Bronchus fibroblast of lung (primary cell): ENCODE measurements at places on chromosomes 7 and 10. TPM values are rescaled to one million over a fixed set of nuclear protein-coding genes. Genes with fewer than 3 reads are reported as not detected.

Gene MYL10
- not detected in 2 replicates for total RNA-seq

Gene NPFFR1
- total RNA-seq, result not detected in 2 replicates

Gene PON1
- not detected in 2 replicates for total RNA-seq

Gene NOLC1
- total RNA-seq, result 57.7 and 67.1 TPM in 2 replicates

Gene FGFR2
- 0.34 TPM in 1 of 2 replicates, not detected in the other for total RNA-seq

Gene CHN2
- total RNA-seq, result under 0.01 TPM in 1 of 2 replicates, not detected in the other

Gene SPDYE16
- not detected in 2 replicates for total RNA-seq

Gene TMEM178B
- total RNA-seq, result under 0.01 TPM in 1 of 2 replicates, not detected in the other

Gene STK17A
- total RNA-seq, result 25.9 and 31.1 TPM in 2 replicates

Gene GSTK1
- total RNA-seq, result 146 and 153 TPM in 2 replicates

Gene EMX2
- not detected in 2 replicates for total RNA-seq

Gene IKZF1
- total RNA-seq, result not detected in 2 replicates

Gene LLCFC1
- total RNA-seq, result not detected in 2 replicates

Gene TFPI2
- 4.6 and 5.0 TPM in 2 replicates for total RNA-seq

Gene HSPA12A
- 4.0 and 4.7 TPM in 2 replicates for total RNA-seq

Gene C10orf67
- under 0.01 TPM in 1 of 2 replicates, not detected in the other for total RNA-seq

Gene MYO3A
- not detected in 2 replicates for total RNA-seq

Gene FGL2
- 0.15 and 0.34 TPM in 2 replicates for total RNA-seq

Gene ZPBP
- total RNA-seq, result not detected in 2 replicates

Gene HTR5A
- total RNA-seq, result not detected in 2 replicates

Gene EN2
- not detected in 2 replicates for total RNA-seq

Gene GRM3
- not detected in 2 replicates for total RNA-seq

Gene SFTPA1
- total RNA-seq, result not detected in 2 replicates

Gene ZNF727
- total RNA-seq, result not detected in 2 replicates

Gene LRRN3
- 0.59 and 0.84 TPM in 2 replicates for total RNA-seq

Gene ANKRD16
- total RNA-seq, result 4.6 and 5.4 TPM in 2 replicates

Gene CH25H
- 0.30 and 0.34 TPM in 2 replicates for total RNA-seq

Gene CALHM3
- not detected in 2 replicates for total RNA-seq

Gene IL6
- total RNA-seq, result 0.17 and 1.0 TPM in 2 replicates

Gene RHOBTB1
- 15.6 and 22.2 TPM in 2 replicates for total RNA-seq

Gene STEAP1
- 30.0 and 39.5 TPM in 2 replicates for total RNA-seq
